ENCODE measurements at places on chromosomes 3 and 15.

DNA sequence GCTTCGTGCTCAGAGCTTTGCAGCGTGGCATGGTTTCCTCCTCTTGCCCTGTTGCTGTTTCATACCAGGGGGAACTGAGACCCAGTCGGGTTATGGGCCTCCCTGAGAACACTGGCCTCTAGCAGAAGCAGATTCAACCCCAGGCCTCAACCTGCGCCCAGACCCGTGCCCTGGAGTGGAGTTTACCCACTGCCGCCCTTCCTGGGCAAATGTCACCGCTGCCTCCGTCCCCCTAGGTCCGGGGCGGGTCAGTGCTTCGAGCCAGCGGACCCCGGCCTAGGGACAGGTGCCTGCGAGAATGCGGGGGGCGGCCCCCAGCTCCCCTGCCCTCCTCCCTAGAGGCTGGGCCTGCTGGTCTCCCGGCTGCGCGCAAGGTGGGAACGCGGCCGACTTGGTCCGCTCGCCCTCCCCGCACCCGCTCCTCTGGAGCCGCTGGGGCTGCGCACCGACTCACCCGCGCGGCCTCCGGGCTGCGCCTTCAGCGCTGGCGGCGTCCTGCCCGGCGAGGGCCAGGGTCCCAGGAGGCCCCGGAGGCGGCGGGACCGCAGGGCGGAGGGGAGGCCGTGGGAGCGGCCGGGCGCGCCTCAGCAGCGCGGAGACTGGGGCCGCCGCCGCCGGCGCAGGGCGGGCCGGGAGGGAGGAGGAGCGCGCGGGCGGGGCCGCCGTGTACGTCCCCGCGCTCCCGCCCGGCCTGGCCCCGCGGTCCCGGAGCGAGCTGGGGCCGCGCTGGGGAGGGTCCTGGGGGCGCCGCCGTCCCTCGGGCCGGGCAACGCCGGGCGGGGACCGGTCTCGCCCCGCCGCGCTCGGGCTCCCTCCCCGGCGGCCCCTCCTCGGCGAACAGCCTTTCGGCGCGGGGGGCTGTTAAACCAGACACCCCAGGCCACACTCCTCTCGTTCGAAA is at the start of gene PIGZ:
TSS of gene PIGZ (minus strand) at position 601 of the 901 bp plus-strand sequence. CDS start 16,802 bp downstream, outside the sequence.
- no peak for DNase-seq

DNA sequence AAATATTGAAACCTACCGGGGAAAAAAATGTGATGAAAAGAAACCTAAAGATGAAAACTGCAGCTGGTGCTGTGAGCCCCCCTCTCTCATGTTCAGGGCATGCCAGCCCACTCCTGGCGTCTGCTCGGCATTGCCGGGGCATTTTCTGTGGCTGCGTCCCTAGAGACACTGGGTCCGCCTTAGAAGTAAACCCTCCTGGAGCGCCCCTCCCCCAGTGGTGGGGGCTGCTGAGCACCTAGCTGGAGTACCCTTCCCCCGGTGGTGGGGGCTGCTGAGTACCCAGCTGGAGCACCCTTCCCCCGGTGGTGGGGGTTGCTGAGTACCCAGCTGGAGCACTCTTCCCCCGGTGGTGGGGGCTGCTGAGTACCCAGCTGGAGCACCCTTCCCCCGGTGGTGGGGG is 24.5 kb upstream of the GABRA5 start:
- DNase-seq = no peak

DNA sequence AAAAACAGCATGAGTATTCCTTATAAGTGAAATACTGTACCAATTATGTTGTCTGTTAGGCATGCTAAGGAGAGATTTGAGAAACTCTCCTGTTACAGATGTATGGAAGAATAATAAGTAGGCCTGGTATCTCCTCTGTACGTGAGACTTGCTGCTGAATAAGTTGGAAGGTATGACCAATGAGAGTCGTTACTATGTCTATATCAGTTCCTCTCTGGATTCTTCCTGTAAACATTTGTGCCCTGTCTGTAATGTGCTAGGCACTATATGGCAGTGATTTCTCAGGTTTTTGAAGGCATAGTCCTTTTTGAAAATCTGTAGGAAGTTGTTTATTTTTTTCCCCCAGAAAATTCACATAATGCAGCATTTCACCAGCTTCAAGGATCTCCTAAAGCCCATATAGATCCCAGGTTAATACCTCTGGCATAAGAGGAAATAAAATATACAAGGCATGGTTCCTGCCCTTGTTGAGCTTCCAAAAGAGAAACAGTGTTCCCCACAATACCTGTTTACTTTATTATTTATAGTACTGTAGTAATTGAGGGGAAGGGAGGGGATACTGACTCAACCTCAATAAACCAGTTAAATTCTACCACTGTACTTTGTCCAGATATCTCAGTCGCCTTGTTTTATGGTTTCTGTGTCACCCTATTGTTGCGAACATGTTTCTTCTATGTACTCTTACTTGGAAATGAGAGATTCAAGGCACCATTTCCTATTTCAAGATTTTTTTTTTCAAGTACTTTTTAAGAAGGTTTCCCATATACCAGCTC is 28.6 kb downstream of the MAP2K5 start:
- DNase-seq = no peak

- DNase-seq = no peak
Measured at GRCh38 chr15:20386198-20386597, 155.4 kb downstream of the GOLGA6L6 start.

DNA sequence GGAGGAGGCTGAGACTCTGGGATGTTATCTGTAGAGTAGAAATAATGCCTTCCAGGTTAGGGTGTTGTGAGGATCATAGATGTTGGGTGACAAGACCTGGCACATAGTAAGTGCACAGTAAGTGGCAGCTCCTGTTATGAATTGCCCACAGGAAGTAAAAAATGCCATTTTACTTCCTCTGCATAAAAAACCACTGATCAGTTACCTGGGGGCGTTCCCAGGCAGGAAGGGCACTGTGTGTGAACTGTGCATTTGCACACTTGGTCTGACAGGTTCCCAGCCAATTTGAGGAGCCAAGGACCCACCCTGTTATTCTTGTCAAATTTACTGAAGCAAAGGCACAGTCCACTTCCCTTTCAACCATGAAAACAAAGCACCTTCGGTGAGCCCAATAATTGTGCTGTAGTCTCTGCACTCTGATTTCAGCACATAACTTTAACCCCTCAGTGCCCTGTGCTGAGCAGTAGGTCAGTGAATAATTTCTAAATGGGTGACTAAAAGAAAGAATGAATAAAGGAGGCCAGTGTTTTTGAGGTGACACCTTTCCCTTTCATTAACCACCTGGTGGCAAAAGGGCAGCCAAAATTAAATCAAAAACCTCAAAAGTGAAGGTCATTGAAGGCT is 85.8 kb upstream of the ARHGEF3 start:
- no peak for DNase-seq

GRCh38 chr3:69650066-69650419 is 89.2 kb upstream of the MITF start:
- DNase-seq = no peak

DNA sequence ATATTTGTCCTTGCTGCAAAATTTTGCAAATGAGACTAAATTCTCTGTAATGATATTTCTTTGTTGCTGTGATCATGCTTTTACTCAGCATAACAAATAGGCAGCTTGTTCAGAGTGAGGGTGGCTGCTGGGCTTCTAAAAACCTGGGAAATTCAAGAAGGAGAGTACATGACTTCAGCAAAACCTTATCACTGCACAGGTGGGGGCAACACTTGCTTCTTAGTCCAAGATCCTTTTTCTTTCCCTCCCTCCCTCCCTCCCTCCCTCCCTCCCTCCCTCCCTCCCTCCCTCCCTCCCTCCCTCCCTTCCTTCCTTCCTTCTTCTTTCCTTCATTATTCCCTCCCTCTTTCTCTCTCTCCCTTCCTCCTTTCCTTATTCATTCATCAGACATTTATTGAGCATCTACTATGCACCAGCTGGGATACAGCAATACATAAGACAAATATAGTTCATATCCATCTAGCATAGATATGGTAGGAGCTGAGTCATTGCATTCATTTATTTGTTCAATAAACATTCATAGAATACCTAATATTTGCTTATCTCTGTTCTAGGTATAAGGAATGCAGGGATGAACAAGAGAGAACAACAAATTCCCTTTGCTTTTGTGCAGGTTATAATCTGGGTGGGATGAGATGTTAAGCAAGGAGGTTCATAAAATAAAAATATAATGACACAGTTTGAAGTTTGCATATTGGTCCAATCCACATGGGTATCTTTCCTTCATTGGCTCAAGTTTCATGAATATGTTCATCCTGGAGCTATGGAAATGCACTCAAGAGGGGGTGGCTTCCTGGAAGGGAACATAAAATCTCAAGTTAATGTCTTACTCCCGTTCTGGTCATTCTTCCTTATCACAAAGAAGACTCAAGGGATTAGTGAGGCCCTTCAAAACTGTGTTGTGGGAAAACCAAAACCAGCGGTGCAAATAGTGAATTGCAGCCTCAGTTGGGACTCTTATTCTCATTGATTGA is 210.7 kb downstream of the PDCD6IP start:
- DNase-seq = no peak

DNA sequence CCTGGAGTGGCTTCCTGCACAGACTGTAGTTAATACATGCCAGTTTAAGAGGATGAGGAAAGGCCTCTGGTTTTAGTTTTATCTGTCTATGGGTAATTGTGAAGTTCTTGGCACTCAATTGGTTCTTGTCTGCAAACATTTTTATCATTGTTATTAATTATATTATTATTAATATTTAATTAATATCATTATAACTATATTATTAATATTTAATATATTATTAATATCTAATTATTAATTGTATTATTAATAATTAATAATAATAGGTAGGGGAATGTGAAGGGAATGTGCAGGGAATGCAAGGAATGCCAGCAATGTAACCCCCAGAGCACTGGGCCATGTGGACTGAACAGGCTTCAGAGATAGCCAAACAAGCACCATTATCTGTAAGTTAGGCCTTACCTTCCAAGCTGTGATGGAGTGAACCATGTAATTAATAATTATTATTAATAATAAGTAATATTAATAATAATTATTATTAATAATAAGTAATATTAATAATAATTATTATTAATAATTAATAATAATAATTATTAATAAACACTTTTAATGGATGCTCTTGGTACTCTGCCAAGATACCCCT is 79.8 kb upstream of the NMNAT3 start:
- no peak for DNase-seq

- DNase-seq = no peak
Measured at GRCh38 chr3:187288131-187288854, 3.2 kb downstream of the MASP1 start.

GRCh38 chr15:77797270-77797669 is 164.6 kb upstream of the LINGO1 start:
- DNase-seq = no peak

GRCh38 chr3:121958801-121959200 is 63.2 kb downstream of the ILDR1 start:
- DNase-seq = no peak

- DNase-seq = peak; percentile 83
Measured at GRCh38 chr3:100042166-100042981, 71.9 kb downstream of the FILIP1L start.

GRCh38 chr15:98440917-98441316 is 207.4 kb upstream of the IGF1R start:
- DNase-seq = no peak

DNA sequence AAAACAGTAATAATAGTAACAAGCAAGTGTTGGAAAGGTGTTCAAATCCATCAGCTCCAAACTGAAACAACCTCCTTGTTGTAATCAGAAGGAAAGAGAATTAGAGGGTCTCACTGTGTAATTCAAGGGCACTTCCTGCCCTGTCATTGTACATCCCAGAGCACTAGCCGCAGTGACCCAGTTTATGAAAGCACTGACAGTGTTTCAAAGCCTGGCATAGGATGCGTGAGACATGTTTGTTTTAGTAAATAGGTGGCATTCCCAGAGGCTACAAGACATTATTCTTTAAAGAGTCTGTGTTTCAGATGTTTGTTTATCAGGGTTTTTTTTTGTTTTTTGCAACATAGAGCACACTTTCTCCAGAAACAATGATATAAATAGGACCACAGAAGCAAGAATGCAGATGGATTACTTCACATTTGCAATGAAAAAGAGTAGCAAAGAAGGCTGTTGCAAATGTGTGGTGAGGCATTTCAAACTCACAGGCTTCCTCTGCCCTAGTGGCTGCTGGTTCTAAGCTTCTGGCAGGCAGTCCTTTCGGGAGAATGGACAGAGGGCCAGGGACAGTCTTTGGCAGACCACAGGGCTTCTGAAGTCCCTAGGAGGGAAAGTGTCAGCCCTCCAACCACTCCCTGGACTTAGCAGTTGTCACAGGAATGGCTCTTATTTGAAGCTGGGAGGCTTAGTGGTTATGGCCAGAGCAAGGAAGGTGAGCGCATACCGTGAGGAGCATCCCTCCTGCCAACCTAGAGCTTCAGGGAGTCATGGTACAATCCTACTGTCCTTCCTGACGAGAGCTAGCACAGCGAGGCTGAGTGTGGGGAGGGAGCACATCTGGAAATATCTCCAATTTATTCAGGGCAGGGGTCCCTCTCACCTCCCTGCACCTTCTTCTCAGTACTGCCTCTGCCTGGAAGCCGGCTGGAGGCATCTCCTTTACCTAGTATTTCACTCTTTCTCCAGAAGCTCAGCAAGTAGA is 31.4 kb upstream of the TIPARP start:
- DNase-seq = no peak

DNA sequence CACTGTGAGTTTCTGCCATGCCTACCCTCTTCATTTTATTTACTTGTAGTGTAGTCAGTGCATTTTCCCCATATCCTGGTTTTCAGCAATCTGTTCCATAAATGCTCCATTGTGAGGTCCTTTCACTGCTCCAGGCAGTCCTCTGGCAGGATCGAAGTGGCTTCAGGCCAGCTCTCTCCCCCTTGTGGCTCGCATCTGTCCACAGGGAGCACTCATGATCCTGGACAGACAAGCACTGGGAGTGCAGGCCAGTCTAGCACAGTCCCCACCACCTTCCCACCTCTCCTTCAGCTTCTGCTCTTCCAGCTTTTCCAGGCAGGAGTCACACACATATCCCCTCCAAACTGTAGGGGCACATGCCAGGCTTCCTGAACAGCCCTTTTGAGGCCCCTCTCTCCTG is 173.6 kb downstream of the PPM1L start:
- no peak for DNase-seq

- no peak for DNase-seq
Measured at GRCh38 chr3:166955201-166955939, 424.7 kb downstream of the ZBBX start.

DNA sequence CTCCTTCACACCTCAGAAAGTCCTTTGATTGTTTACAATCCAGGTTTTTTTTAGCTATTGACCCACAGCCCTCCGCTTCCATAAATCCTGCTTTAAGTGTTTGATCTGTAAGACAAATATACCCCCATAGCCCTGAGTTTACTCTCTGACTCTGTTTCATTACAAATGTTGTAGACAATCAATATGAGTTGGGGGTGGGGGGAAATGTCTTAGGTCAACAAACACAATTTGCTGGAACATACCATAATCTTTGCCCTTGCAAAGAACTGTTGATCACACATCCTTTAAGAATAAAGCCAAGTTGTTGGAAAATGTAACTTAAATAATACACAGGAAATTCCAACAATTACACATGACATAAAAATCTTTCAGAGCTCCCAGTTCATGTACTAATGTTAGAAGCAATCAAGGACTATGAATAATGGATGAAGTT is 301.8 kb upstream of the SEMA6D start:
- DNase-seq = no peak

- DNase-seq = no peak
Measured at GRCh38 chr3:133136114-133137041, 98.2 kb downstream of the TMEM108 start.

Measured in Panc1 (cell line).